ENCODE measurements at places on chromosomes 11 and 22.

DNA sequence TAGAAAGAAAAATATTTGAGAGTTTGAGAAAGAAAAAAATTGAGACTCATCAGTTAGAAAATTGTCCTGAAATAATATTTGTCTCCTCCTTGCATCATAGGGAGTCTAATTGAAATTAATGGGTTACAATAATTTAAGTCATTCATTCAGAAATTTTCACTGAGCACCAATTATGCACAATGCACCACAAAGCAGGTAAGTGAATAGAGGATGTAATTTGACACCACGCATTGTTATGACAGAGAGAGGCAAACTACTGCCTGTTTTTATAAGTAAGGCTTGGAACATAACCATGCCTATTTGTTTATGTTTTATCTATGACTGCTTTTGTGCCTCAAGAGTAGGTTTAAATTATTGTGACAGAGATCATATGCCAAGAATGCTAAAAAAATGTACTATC, 537.9 kb upstream of the FAT3 start:
- DNase-seq, result no peak

- DNase-seq, result no peak
Observed at GRCh38 chr22:47402876-47403525, 640.6 kb downstream of the TBC1D22A start.

- DNase-seq, result no peak
Observed at GRCh38 chr11:116364348-116364747, 408.4 kb downstream of the BUD13 start.

DNA sequence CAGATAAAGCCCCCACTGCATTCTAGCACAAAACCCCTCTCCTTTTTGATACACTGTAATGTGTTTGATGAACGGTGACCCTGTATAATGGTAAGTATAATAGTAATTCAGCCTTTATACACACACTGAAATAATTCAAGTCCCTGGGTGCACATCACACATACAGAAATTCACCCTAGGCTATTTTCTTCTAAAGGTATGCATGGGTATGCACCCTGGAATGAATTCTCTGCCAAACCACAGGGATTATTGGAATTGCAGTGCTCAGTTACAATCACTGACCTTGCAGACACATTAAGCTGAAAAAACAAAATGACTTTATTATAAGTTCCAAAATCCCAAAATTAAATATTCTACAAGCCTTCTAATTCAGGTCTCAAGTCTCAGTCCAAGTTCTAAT, 245.9 kb upstream of the FAT3 start:
- DNase-seq, result no peak

DNA sequence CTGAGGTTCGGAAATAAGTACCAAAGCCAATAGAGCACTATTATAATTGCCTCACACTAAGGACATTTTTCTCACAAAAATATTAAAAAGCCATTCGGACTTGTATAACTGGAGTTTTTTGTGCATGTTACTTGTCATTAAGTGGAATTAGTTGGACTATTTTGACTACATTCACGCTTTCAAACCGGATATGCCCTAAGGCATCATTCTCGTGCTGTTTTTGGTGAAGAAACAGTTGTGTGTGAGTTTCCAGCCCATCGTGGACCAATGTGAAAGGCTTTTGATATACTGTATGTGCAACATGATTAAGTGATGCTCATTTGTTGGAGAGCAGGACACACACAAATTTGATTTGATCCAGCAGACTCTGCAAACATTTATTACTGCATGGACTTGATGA, 192.8 kb downstream of the PGR start:
- DNase-seq, result no peak

DNA sequence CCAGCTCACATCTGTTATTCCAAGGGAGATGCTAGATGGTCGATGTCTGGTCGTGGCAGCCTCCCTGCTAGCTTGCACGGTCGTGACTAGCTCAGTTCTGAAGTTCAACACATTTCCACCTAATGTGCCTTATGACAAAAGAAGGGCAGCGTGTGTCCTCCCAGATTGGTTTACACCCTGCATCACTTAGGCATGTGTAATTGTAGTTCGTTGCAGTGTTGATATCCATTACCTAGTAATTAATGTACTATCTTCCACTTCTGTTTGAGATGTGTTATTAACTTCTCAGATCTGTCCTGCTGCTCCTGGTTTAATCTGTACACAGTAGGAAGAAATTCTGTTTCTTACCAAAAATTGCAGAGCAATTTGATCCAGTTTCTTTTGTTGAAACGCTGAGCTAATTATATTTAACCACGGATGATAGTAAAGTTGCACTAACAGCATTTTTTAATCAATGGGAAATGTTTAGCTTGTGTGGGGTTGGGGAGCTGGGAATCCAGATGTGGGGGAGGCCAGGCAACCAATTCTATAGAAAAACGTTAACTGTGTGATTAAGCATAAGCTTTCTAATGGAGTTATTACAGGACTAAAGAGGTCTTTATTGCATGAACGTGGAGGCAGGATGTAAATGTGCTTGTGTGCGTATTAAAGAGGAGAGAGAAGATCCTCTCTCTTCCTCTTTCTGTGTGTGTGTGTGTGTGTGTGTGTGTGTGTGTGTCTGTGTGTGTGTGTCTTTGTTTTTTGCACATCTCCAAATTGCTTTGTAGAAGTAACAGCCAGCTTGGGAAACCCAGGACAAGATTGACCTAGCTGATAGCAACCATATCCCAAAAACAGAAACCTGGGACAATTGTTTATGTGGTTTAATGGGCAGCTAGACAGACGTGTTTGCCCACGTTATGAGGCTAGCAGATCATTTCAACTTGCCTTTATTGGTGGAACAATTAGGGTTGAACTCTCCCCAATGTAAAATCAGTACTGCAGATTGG, 145.7 kb upstream of the TTC12 start:
- no peak for DNase-seq

DNA sequence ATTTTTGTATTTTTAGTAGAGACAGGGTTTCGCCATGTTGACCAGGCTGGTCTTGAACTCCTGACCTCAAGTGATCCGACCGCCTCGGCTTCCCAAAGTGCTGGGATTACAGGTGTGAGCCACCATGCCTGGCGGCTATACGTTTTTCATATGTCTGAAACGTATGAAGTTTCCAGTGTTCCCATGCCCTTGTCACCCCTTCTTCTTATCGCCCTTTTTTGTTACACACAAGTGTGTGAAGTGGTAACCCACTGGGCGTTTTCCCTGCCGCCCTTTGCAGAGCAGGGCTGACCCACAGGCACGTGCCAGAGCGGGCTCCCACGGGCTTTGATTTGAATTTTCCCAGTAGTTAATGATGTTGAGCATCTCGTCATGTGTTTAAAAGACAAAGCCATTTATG, 17.0 kb downstream of the PIM3 start:
- DNase-seq, result no peak

- no peak for DNase-seq
Observed at GRCh38 chr22:31329453-31330215, 16.5 kb downstream of the PATZ1 start.

DNA sequence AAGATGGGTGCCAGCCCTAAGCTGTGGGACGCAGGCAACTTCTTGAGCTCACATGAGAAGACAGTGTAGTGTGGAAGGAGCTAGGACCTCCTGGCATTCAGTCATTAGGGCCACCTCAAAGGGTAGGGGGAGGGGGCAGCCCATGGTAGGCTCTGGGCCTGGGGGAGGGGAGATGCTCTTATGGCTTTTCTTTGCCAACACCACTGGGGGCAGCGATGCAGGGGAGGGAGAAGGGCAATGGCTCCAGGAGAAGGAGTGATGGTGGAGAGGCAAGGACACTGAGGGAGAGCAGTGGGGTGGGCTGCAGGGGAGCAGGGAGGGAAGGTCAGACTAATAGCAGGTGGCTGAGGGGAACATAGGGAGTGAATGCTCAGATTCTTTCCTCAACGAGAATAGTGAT, 63.3 kb upstream of the SUSD2 start:
- DNase-seq, result no peak

- DNase-seq, result no peak
Observed at GRCh38 chr22:46941968-46942798, 179.7 kb downstream of the TBC1D22A start.

GRCh38 chr11:64258356-64258755, 7.0 kb downstream of the PLCB3 start:
- no peak for DNase-seq

GRCh38 chr22:16717699-16718558, 107.3 kb downstream of the XKR3 start:
- no peak for DNase-seq

DNA sequence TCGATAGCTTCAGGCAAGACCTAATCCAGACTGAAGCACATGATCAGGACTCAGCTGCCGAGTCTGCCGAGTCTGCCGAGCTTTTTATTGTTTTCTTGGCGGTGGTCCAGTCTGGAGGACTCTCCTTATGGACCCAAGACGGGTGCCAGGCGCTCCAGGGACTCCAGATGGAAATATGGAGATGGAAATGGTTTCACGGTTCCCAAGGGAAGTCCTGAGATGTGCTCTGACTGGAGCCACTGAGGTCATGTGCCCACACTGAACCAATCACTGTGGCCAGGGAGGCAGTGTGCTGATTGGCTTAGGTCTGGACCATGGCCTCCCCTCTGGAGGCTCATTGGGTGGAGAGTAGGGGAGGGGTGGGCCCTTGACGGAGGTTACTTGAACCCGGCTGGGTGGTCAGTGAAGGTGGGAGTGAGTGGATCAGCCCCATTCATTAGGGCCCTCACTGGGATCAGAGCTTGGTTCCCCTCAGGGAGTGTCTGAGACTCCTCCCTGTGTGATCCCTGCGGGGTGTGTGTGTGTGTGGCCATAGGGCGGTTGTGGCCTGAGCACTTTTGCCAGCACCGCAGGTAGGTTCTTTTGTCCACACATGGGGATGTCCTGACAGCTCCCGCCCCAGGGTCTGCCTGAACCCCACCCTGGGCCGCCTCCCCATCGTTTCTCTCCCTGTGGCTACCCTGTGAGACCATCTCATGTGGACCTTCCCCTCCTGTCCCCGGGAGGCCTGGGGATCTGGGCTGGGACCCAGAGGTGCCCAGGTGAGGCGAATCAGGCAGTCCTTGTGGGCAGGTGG, 14.0 kb downstream of the RPS6KA4 start:
- no peak for DNase-seq

DNA sequence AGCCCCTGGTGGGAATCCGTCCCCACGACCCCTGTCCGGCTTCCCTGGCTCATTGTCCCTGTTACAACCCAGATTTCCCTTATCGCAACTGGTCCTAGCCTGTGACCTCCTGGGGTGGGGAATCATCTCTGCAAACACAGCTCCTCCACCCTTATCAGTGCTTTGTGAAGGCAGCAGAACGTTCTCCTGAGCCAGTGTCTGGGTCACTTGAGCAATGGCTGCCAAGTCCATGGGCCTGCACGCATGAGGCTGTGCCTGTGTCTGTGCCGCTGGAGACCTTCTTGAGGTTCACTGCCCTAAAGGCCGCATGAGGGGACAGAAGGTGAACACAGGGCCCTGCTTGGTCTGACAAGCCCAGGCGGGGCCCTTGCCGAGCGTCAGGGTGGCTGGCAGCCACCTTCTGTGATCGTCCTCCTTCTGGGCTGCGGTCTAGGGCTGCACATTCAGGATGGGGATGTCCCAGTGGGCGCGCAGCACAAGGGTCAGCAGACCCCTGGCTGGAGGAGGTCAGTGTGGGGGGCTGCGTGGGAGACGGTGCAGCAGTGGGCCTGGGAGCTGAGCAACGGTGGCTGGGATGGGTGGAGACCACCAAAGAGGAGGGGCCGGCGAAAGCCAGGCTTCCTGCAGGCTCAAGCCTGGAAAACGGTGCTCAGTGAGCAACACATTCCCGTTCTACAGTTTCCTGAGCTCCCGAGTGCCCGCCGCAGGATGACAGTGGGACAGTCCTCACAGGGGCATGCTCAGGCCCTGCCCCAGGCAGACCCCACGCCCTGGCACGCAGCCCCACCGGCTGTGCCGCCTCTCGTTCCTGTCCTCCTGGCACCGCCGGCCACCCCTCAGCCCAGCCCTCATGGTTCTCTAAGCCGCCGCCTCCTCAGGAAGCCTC, 74.1 kb downstream of the CDKN1C start:
- no peak for DNase-seq

DNA sequence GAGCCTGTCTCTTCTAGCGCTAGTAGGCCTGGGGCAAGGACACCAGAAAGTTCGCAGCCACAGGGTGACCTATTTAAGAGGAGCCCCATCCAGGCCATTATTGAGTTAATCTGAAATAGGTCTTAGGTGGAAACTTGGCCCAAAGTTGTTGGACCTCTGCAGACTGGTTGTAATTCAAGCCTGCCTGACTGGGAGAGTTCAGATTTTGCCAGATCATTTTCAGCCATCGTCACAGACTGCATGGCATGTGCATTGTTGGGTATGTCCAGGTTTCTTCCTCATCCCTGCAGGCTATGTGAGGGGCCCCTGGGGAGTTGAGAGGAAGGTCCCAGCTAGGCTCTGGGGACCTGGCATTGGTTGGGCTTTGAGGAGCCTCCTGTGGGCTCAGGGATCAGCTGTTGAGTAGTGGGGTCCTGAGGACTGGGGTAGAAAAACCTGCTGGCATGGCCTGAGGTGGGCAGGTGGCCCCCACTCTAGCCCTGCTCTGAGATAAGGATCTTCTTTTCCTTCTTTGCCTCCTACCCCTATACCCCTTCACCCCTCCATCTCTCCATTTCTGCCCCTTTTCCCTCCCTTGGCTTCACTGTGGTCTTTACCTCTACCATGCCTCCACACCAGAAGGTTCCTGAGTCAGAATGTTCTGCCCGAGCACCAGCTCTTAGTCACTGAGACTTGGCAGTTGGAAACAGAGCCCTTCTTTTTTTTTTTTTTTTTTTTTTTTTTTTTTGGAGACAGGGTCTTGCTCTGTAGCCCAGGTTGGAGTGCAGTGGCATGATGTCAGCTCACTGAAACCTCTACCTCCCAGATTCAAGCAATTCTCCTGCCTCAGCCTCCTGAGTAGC, 112.7 kb downstream of the MORC2 start:
- DNase-seq, result no peak

DNA sequence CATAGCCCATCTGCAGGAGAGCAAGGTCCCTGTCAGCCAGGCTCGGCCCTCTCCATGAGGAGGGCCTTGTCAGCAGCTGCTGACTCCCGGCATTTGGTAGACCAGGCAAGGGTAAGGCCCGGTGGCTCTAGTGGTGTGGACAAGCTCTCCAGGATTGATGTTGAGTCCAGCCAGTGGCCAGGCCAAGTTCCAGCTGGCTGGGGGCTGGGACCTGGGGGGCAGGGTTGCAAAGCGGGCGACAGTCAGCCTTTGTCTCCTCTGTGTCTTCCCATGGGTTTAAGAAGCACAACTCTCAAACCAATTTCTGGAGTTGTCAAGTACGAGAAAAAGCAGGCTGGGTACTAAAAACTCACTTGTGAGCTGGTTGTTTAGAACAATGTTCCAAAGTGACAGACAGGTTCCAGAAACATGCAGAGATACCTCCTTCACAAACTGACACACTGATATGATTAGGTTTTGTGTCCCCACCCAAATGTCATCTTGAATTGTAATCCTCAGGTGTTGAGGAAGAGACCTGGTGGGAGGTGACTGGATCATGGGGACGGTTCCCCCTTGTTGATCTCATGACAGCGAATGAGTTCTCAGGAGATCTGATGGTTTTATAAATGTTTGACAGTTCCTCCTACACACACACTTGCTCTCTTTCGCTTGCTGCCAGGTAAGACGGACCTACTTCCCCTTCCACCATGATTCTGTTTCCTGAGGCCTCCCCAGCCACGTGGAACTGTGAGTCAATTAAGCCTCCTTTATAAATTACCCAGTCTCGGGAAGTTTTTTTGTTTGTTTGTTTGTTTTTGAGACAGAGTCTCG, 52.3 kb upstream of the SERPIND1 start:
- DNase-seq, result no peak

- no peak for DNase-seq
Observed at GRCh38 chr22:41828516-41828915, 4.4 kb upstream of the SREBF2 start.

All from CD4-positive, alpha-beta T cell treated with Interleukin-15 for 4 hours (primary cell).